ENCODE measurements at places on chromosomes 7 and 10.
A peak's percentile ranks its signal among the peaks of the same experiment; 100 is the strongest.

DNA sequence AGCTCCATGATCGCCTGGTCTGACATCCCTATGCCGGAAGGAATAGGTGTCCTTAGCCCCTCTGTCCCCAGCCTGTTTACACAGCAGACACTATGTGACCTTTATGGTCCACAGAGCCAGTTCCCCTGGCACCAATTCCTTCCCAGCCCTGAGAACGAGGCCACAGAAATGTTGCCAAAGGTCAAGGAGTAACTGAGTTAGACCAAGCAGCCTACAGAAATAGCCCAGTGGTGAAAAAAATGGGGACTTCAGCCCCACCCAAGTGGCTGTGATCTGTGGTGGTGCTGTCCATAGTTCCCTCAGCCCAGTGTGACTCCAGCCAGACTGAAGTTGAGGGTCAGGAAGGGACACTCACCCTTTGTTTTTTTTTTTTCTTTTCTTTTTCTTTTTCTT, 2.5 kb downstream of the PGAM2 start:
- no peak for DNase-seq

GRCh38 chr10:113933894-113934532, 79.6 kb downstream of the NHLRC2 start:
- no peak for DNase-seq

- DNase-seq = no peak
Observed at GRCh38 chr7:1659696-1660095, 10.4 kb upstream of the ELFN1 start.

DNA sequence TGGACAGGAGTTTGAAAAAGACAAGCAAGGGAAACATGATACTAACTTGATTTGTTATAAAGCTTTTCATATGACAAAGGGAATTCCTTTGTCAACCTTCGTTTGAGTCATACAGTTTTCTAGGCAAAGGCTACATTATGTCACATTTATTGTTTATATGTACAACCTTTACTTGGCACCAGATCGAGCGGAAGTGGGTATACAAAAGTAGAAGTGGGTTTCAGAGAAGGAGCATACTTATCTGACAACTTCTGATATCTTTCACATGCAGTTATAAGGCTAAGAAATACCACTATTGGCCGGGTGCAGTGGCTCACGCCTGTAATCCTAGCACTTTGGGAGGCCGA, 11.0 kb downstream of the STMP1 start:
- DNase-seq = no peak

DNA sequence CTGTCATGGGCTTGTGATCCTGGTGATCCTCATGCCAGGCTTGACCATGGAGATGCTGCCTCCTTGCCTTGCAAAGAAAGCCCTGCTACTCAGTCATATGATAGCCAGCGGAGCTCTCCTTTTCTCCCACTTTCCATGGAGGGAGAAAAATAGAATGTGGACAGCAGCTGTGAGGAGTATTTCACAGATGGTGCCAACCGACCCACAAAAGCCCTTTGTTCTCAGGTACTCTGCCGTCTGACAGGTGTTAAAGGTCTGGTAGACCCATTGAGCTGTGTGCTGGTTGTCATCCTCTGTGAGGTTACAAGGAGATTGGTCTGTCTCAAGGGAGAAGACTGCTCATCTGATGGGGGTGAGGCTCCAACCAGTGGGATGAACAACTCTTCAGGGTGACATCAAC, 29.5 kb upstream of the COBL start:
- DNase-seq = no peak

DNA sequence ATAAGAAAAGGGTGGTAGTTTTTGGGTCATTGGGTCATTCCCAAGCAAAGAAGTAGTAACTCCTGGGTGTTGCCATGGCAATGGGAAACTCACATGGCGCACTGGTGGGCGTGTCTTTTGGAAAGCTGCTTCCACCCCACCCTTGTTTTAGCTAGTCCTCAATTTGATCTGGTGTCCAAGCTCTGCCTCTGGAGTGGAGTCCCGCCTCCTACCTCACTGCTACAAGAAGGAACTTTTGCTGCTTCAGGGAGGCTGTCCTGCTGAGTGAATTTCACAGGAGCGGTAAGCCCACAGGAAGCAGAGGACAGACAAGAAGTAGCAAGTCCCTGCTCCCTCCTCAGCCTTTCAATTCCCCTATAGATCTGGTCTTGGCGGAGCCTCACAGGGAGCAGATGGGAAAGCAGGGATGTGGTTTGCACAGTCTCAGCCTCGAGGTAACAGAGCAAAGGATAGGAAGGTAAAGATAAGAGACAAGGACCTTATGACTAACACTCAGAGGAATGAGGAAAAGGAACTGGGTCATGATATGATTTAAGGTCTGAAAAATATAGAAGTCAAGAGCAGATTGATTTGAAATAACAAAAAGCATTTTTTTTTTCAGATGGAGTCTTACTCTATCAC, 700.3 kb downstream of the TNS3 start:
- no peak for DNase-seq

DNA sequence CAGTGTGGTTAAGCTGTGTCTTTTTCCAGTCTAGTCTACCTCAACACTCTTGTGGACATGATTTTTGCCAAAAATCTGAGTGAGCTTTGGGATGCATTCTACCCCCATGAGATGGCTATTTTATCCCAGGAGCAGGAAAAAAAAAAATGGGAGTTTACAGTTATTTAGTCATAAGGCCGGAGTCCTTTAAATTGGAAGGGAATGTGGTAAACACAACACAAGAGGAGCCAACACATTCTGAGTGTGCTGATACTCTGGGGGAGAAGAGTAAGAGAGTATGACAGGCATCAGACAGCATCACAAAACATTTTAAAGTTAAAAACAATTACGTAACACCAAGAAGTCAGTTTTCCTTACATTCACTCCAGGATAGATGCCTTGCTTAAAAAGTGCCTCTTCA, 46.1 kb downstream of the C1GALT1 start:
- DNase-seq = peak; percentile 46

DNA sequence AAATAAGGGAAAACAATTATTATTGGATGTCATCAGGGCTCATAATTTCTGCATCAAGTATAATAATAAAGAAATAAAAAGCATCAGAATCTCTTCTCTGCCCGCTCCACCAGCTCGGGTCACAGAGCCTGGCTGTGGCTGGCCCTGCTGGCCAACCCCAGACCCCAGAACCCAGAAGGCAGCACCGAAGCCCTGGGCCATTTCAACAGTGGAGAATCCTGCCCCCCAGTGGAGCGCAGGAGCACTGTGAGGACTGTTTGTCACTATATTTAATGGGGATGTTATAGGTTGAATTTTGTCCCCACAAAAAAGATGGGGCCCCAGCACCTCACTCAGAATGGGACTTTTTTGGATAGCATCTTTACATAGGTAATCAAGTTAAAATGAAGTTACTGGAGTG, 27.3 kb downstream of the DENND11 start:
- no peak for DNase-seq

GRCh38 chr10:25336330-25336729, 161.5 kb downstream of the GPR158 start:
- no peak for DNase-seq

- DNase-seq = no peak
Observed at GRCh38 chr7:139960157-139960556, 102.6 kb downstream of the PARP12 start.

- DNase-seq = no peak
Observed at GRCh38 chr10:8041992-8042720, 12.3 kb upstream of the GATA3 start.

DNA sequence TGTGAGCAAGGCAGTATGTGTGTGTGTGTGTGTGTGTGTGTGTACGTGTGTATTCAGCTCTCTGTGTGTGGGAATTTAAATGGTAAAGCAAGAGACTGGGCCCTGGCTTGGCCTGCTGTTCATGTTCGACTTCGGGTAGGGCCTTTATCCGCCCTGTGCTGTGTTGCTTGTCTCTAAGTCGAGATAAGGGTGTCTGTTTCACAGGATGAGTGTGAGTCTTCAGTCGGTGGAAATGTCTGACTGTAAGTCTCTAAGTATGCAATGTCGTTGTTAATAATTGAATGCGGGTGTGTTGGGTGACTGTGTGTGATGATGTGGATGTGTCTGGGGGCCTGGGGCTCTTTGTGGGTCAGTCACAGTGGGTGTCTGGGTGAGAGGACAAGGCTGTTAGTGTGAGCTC, 34.8 kb downstream of the HIF1AN start:
- DNase-seq = no peak

- no peak for DNase-seq
Observed at GRCh38 chr10:36559412-36560400, 565.7 kb upstream of the ANKRD30A start.

- DNase-seq = no peak
Observed at GRCh38 chr10:97719602-97720001, 6.1 kb downstream of the MARVELD1 start.

DNA sequence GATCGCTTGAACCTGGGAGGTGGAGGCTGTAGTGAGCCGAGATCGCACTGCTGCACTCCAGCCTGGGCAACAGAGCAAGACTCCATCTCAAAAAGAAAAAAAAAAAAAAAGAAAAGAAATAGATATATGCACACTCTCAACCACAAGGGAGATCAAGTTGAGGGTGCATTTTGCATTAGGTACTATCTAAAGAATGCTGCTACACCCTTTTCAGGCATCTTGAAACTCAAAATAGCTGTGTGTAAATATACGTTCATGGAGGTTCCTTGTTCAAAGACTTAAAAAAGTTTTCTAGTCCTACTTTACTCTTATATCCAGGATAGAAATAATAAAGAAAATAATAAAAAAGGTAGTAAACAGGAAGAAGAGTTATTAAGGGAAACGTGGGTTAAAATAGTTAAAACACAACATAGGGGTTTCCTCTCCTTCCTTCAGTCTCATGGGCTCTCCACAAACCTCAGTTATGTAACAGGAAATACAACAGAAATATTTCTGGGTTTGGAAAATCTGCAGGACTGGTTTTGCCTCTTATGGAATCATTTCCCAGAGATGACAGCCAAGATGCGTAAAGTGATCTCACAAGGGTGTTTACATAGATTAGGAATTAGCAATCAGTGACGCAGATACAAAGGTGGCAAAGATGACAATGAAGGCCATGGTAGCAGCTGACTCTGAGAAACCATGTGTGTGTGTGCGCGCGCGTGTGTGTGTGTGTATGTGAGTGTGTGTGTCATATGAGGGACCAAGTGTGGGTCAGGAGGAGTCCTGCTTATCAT, 15.1 kb downstream of the STEAP4 start:
- DNase-seq = no peak

GRCh38 chr7:117809958-117810357, 63.3 kb downstream of the CTTNBP2 start:
- no peak for DNase-seq

DNA sequence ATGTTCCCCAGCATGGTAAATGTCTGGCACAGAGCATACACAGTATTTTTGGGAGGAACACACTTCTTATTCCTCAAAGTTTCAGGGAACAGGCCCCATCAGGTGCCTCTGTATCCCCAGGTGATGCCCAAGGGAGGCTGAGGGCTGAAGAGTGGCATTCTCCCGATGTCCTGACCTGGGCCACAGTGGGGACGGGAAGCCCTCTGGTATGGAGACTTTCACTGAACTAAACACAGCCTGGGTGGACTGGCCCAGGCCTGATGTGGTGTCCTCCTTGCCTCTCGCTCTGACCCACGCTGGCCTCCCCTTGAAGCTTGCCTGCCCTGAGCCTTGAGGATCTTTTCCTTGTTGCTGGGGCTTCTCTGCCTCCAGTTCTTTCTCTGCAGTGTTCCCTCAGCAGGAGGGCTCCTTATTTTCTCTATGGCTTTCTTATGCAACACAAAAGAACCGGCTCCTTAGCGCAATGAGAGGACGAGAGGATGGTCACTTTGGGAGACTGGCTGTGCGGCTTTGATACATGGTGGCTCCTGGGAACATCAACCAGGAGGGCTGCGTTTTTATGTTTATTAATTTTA, 157.5 kb upstream of the TNS3 start:
- no peak for DNase-seq

GRCh38 chr7:83469491-83469890, 179.4 kb downstream of the SEMA3E start:
- no peak for DNase-seq

DNA sequence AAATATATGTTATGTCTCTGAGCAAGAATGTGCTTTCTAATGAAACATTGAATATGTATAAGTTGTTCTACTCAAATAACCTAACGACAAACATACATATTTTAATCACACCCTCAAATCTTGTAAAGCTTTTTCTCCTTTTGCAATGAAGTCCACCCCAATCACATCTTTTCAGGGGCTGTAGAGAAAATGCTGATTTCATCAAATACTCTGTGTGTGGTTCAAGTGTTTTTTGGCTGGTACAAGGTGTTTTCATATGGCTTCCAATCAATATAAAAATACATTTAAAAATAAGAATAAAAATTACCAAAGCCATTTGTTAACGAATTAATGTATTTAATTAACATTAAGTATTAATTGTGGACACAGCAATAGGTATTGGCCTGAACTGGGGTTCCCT, 57.2 kb upstream of the TMEM196 start:
- no peak for DNase-seq

DNA sequence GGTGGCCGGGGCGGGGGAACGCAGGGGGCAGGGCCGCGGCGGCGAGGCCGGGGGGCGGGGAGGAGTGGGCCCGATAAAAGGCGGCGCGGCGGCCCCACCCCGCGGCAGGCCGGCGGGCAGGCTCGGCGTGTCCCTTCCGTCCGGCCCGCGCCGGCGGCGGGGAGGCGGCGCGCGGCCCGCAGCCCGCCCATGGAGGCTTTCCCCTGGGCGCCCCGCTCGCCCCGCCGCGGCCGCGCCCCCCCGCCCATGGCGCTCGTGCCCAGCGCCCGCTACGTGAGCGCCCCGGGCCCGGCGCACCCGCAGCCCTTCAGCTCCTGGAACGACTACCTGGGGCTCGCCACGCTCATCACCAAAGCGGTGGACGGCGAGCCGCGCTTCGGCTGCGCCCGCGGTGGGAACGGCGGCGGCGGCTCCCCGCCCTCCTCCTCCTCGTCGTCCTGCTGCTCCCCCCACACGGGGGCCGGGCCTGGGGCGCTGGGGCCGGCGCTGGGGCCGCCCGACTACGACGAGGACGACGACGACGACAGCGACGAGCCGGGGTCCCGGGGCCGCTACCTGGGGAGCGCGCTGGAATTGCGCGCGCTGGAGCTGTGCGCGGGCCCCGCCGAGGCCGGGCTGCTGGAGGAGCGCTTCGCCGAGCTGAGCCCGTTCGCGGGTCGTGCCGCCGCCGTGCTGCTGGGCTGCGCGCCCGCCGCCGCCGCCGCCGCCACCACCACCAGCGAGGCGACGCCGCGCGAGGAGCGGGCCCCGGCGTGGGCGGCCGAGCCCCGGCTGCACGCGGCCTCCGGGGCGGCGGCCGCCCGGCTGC, at the start of gene NANOS1:
TSS of gene NANOS1 (plus strand) at position 102 of the 808 bp plus-strand sequence. CDS start at position 190, 88 bp downstream.
- no peak for DNase-seq

- no peak for DNase-seq
Observed at GRCh38 chr7:158473221-158473620, 114.4 kb downstream of the PTPRN2 start.

- no peak for DNase-seq
Observed at GRCh38 chr7:54188843-54189242, 353.3 kb upstream of the VSTM2A start.

GRCh38 chr7:115914951-115915350, 115.6 kb downstream of the TFEC start:
- DNase-seq = no peak

All from Ammon's horn (tissue), 1 donor.